ENCODE measurements at places on chromosomes 7 and 10. TPM values are rescaled to one million over a fixed set of nuclear protein-coding genes. Genes with fewer than 3 reads are reported as not detected.

CALHM1 gene
- not detected for total RNA-seq

METTL27 gene
- total RNA-seq = 16.8 TPM

ZNF503 gene
- 12.4 TPM for total RNA-seq

PNLIPRP2 gene
- not detected for total RNA-seq

FAM131B gene
- 1.2 TPM for total RNA-seq

ZNF365 gene
- 1.2 TPM for total RNA-seq

ADRA2A gene
- total RNA-seq = not detected

TEX36 gene
- total RNA-seq = not detected

PAX4 gene
- not detected for total RNA-seq

KIF11 gene
- 25.3 TPM for total RNA-seq

C10orf71 gene
- total RNA-seq = not detected

All from myometrial cell (primary cell).